ENCODE measurements at places on chromosomes 13 and 19. TPM values are rescaled to one million over a fixed set of nuclear protein-coding genes. Genes with fewer than 3 reads are reported as not detected.

Gene VSIG10L
- total RNA-seq = 5.4 TPM

- H3K27ac ChIP-seq = no peak overlapping the region
- no peak overlapping the region for H3K4me3 ChIP-seq
Observed at GRCh38 chr19:16141043-16141442, 2.4 kb upstream of the HSH2D start.

DNA sequence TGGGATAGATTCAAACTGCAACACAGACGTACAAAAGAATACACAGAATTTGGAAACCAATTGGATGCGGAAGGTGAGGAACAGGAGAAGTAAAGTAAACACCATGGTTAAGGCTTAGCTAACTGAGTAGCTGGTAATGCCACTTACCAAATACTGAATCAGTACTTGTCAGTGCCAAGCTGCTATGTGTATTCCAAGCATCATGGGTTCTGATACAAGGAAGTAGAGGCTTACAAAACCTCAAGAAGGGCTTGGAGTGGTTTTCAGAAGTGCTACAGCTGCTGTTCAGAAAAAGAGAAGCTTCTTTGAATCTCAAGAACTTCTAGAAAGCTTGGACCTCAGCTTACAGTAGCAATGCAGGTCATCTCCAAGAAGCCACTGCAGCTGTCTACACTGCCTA, 35.9 kb upstream of the DCT start:
- no peaks in the 10 kb centered on the region for H3K4me1 ChIP-seq
- no peak overlapping the region for H3K4me3 ChIP-seq
- H3K27ac ChIP-seq = no peak overlapping the region
- H3K36me3 ChIP-seq = no peaks in the 10 kb centered on the region
- H3K27me3 ChIP-seq = peaks cover 23% of the 10 kb centered on the region

GRCh38 chr13:23598369-23598768, 28.2 kb downstream of the TNFRSF19 start:
- no peaks in the 10 kb centered on the region for H3K27me3 ChIP-seq
- no peak overlapping the region for H3K4me3 ChIP-seq
- peaks cover 4% of the 10 kb centered on the region for H3K36me3 ChIP-seq
- no peak for DNase-seq

DNA sequence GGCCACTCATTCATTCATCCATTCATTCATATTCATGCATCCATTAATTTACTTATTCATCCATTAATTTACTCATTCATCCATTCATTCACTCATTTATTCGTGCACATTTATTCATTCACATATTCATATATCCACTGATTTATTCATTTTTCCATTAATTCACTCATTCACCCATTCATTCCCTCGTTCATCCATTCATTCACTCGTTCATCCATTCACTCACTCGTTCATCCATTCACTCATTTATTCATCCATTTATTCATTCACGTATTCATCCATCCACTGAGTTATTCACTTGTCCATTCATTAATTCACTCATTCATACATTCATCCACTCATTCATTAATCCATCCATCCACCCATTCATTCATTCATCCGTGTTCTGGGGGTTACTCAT, 35.8 kb upstream of the OLFM2 start:
- no peak overlapping the region for H3K27ac ChIP-seq
- H3K4me3 ChIP-seq = no peak overlapping the region
- no peaks in the 10 kb centered on the region for H3K4me1 ChIP-seq
- H3K36me3 ChIP-seq = peaks cover 35% of the 10 kb centered on the region
- DNase-seq = no peak

Gene TMEM150B
- total RNA-seq = not detected

DNA sequence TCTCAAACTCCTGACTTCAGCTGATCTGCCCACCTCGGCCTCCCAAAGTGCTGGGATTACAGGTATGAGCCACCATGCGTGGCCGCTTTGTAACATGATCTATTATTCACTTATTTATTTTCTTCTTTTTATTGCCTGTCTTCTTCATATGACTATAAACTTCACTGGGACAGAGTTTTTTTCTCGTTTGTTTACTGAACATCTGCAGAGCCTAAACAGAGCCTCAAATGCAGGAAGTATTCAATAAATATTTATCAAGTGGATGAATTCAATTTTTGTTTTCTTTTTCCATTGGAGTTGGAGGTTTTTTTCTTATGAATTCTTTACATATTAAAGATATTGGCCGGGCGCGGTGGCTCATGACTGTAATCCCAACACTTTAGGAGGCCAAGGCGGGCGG, 54.7 kb downstream of the SKA3 start:
- H3K4me1 ChIP-seq = peaks cover 6% of the 10 kb centered on the region
- no peak overlapping the region for H3K27ac ChIP-seq
- H3K4me3 ChIP-seq = no peak overlapping the region
- H3K36me3 ChIP-seq = no peaks in the 10 kb centered on the region
- peak; percentile 27 for DNase-seq

DNA sequence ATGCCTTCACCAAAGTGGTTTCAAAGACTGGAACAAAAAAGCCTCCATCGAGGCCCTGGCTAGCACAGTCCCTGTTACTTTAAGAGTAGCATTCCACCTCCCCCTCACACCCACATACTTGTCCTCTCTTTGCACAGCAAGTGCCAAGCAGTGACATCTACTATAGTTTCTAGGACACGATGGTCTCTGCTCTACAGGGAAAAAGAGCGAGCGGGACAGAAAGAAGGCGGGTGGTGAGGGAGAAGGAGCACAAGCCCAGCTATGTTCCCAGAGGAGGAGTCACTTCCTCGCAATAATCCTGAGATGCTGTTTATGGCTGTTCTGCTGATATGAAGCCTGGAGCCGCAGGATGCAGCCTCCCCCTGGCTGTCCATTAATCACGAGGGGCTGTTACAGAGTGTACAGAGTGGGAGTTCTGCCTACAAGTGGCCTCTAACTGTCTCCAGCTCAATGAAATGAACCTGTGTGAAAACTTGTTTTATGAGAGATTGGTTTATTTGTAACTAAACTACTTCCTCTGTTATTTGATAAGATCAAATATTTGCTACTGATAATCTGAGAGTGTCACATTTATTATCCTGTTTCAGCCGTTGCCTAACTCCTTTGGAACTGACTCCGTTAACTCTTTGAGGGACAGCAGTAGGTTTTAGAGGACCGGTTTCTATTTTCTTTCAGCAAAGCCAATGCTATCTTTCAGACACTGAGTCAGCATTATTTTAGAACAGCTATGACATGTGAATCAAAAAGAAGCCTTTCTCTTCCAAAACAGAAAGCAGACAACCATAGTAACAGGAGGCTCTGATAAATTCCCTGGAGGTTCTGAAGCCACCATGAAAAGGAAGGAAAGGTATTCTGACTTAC, 208.0 kb downstream of the SPRY2 start:
- no peak for DNase-seq
- H3K4me1 ChIP-seq = peaks cover 33% of the 10 kb centered on the region
- H3K27ac ChIP-seq = peak overlapping the region; percentile 93
- H3K27me3 ChIP-seq = no peaks in the 10 kb centered on the region
- H3K36me3 ChIP-seq = no peaks in the 10 kb centered on the region

- H3K4me1 ChIP-seq = peaks cover 28% of the 10 kb centered on the region
- no peaks in the 10 kb centered on the region for H3K27me3 ChIP-seq
- peaks cover 8% of the 10 kb centered on the region for H3K36me3 ChIP-seq
- no peak overlapping the region for H3K4me3 ChIP-seq
Observed at GRCh38 chr13:32135056-32135390, 103.4 kb downstream of the FRY start.

Gene PALM
- 175 TPM for total RNA-seq

GRCh38 chr19:31301306-31301980, 47.8 kb downstream of the TSHZ3 start:
- DNase-seq = no peak
- no peak overlapping the region for H3K4me3 ChIP-seq
- H3K36me3 ChIP-seq = no peaks in the 10 kb centered on the region

Gene CYP2A6
- not detected for total RNA-seq

DNA sequence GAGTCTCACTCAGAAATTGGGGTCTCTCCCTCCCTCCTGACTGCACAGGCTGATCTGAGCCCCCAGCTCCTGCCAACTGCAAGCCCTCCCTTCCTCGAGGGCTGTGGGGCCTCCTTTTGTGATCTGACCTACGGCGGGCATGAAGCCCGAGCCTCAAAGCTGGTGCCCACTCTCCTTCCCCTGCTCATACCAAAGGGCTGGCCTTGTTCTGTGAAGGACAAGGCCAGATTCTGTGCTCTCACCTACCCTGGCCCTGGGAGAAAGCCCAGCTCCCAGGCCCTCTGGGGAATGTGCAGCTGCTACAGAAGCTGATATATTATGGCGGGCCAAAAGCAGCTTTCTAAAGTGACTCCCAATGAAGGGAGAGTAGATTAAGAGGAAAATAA, 9.0 kb upstream of the ECH1 start:
- no peak overlapping the region for H3K4me3 ChIP-seq
- peaks cover 67% of the 10 kb centered on the region for H3K36me3 ChIP-seq

- no peak overlapping the region for H3K27ac ChIP-seq
- peaks cover 8% of the 10 kb centered on the region for H3K4me1 ChIP-seq
- no peaks in the 10 kb centered on the region for H3K27me3 ChIP-seq
- H3K4me3 ChIP-seq = no peak overlapping the region
Observed at GRCh38 chr13:80009760-80010159, 331.2 kb downstream of the SPRY2 start.

DNA sequence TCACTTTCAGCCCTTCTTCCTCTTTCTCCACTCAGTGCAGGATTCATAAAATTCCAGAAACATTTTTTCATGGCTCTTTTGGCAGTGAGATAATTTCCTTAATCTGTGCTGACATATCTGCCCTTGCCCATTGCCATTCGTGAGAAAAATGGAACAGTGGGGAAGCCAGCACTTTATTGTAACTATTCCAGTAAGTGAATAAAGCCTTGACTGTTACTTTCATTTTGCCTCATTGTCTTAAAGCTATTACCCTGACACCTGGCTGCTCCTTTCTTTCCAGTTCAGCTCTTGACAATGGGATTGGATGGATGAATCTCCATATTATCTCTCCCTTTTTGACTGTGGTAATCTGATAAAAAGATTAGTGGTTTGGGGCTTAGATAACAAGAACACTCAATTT, 1068.1 kb upstream of the PCDH20 start:
- H3K4me3 ChIP-seq = peak overlapping the region; percentile 20
- peaks cover 14% of the 10 kb centered on the region for H3K4me1 ChIP-seq
- DNase-seq = no peak

Gene BRME1
- total RNA-seq = 2.9 TPM

Gene ZNF222
- total RNA-seq = 8.5 TPM

GRCh38 chr13:44437356-44438233, 64.0 kb downstream of the SERP2 start:
- H3K27me3 ChIP-seq = no peaks in the 10 kb centered on the region
- H3K36me3 ChIP-seq = peaks cover 13% of the 10 kb centered on the region
- peak overlapping the region; percentile 77 for H3K4me3 ChIP-seq
- H3K27ac ChIP-seq = peak overlapping the region; percentile 41
- H3K4me1 ChIP-seq = peaks cover 62% of the 10 kb centered on the region
- DNase-seq = no peak

DNA sequence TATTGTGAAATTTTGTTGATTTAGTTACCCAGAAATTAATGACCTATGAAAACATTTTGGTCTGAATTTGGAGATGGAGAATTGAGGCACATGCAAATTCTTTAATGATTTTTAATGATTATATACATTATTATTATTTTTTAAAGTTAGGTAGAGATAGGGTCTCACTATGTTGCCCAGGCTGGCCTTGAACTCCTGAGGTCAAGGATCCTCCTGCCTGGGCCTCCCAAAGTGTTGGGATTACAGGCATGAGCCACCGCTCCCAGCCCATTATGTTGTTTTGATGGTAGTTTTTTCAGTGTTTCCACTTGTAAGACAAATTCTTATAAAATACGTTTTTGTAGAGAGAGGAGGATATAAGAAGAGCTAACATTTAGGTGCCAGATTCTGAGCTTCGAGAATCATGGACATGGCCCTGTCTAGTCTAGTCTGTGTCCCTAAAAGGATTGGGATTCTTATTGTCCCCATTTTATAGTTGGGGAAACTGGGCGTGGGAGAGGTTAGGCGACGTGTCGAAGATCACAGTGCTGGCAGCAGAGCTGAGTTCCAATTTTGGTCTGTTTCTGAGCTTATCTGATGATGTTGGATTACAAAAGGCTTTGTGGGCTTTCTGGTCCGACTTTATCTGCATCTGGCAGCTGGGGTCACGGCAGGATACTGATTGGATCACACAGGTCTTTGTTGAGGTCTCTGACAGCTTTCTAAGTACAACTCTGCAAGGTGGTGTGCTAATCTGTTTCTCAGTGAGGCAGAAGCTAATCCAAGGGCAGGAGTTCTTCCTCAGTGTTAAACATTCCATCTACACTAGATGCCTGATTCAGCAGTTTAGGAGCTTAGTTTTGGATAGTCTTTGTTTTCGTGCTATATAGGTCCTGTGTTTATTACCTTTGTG, 7.5 kb upstream of the WDR88 start:
- H3K4me3 ChIP-seq = no peak overlapping the region
- peaks cover 10% of the 10 kb centered on the region for H3K36me3 ChIP-seq
- no peak overlapping the region for H3K27ac ChIP-seq
- no peaks in the 10 kb centered on the region for H3K4me1 ChIP-seq
- no peaks in the 10 kb centered on the region for H3K27me3 ChIP-seq

Gene TMC4
- 3.2 TPM for total RNA-seq

GRCh38 chr13:44298314-44298713, 75.3 kb upstream of the SERP2 start:
- peaks cover 38% of the 10 kb centered on the region for H3K4me1 ChIP-seq
- no peak overlapping the region for H3K27ac ChIP-seq
- no peak for DNase-seq
- no peaks in the 10 kb centered on the region for H3K36me3 ChIP-seq
- no peak overlapping the region for H3K4me3 ChIP-seq

DNA sequence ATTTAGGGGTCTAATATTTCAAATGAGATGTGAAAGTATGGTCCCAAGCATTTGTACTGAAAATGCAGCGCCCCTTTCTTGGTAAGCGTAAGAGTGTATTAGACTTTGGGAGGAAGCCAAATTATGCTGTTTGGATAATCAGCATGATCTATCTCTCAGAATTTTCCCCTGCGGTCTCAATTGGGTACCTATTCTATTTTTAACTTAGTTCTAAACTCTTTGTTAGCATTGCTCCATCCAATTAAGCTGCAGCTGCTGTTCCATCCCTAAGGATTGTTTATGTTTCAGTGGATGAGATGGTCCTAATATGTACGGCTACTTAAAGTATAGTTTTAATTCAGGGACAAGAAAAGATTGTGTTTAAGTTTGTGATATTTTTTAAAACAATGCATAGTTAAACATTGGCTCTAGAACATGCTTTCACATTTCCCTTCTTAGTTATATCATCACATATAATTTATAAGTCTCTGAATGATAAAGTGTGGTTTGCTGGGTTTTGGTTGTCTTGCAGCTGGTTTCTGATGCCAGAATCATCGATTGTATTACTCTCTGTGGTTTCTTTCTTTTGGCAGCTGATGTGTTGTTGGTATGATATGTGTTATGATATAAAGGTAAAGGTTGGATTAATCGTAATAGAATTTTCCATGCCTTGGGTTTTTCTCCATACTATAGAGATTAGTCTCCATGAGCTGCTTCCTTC, 15.0 kb downstream of the POLR1D start:
- peaks cover 27% of the 10 kb centered on the region for H3K4me1 ChIP-seq
- H3K27me3 ChIP-seq = no peaks in the 10 kb centered on the region
- peaks cover 4% of the 10 kb centered on the region for H3K36me3 ChIP-seq
- H3K27ac ChIP-seq = peak overlapping the region; percentile 1

DNA sequence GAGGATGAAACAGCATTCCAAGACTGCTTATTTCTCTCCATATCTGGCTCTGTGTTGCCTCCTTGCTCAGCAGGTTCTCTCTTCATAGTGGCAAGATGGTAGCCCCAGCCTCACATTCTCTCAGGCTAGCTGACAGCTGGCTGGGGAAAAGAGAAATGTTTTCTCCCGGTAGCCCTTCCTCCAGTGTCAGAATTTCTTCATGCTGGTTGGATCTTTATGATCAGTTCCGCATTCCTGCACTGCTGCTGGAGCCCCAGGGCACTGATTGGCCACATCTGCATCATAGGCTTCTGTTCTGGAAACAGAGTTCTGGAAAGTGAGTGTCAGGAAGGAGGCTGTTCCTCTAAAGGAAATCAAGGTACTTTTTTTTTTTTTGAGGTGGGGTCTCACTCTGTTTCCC, 24.6 kb downstream of the POP4 start:
- peak; percentile 8 for DNase-seq
- peaks cover 2% of the 10 kb centered on the region for H3K4me1 ChIP-seq
- H3K4me3 ChIP-seq = no peak overlapping the region
- no peak overlapping the region for H3K27ac ChIP-seq
- no peaks in the 10 kb centered on the region for H3K27me3 ChIP-seq
